ENCODE measurements at places on chromosomes 5 and 9. TPM values are rescaled to one million over a fixed set of nuclear protein-coding genes. Genes with fewer than 3 reads are reported as not detected.

GRCh38 chr9:131960851-131961495 lies 118.7 kb downstream of the MED27 start:
- DNase-seq: no peak

DNA sequence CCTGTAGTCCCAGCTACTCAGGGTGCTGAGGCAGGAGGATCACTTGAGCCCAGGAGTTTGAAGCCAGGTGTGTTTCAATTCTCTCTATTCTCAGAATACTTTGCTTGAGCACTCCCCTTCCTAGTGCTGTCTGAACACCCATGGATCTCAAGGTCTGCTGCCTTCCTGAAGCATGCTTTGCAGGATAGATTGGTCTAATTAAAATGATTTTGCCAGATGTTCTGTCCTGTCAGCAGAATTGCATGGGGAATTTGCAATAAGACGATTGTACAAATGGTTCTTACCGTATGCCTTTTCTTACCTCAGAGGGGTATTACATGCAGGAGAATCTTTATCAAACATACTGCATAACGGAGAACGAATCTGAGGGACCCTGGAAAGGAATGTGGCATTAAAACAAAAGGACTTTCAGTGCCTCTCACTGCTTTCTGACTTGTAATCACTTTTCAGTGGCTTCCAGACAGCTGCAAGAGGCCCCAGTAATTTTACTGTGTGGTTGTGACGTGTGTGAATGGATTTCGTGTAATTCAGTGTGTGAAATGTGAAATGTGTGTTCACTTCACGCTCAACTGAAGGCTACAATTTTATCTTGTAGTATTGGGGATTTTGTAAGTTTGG lies 587.2 kb upstream of the SEMA6A start:
- no peak for DNase-seq

- no peak for DNase-seq
Observed at GRCh38 chr5:59592101-59592500, 301.4 kb downstream of the PDE4D start.

The CFAP77 gene
- 2.9 TPM for total RNA-seq

The STK10 gene
- 8.9 TPM for total RNA-seq

The MSMP gene
- not detected for total RNA-seq

The GPR151 gene
- not detected for total RNA-seq

The STOM gene
- 194 TPM for total RNA-seq
